ENCODE measurements at places on chromosomes 6 and 20.

DNA sequence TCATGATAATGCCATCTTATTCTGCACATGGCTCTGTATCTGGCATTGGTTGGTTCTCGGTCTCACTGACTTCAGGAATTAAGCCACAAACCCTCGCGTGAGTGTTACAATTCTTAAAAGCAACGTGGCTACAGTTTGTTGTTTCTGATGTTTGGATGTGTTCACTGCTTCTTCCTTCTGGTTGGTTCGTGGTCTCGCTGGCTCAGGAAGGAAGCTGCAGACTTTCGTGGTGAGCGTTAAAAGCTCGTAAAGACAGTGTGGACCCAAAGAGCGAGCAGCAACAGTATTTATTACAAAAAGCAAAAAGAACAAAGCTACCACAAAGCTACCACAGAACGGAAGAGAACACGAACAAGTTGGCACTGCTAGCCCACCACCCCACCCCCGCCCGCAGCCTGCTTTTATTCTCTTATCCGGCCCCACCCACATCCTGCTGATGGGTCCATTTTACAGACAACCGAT is 51.1 kb downstream of the MYLIP start:
- no peak for DNase-seq

DNA sequence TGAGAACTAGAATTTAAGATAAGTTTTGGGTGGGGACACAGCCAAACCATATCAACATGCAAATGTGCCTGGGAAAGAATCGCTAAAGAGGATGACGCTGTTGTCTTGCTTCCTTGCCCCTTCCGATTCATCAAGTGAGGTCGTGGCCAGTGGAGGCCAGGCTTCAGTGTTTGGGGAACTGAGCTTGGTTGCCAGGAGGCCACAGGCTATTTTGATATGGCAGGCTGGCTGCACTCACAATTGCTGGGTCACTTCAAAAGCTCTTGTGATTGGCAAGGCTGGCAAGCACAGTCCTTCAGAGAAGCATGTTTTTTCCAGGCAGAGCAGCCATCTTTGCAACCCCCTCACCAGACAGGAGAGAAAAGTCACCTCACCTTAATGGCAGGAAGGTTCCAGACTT is 45.8 kb downstream of the SAMD5 start:
- no peak for DNase-seq

GRCh38 chr6:133286765-133287164 is 45.6 kb downstream of the EYA4 start:
- DNase-seq: no peak

DNA sequence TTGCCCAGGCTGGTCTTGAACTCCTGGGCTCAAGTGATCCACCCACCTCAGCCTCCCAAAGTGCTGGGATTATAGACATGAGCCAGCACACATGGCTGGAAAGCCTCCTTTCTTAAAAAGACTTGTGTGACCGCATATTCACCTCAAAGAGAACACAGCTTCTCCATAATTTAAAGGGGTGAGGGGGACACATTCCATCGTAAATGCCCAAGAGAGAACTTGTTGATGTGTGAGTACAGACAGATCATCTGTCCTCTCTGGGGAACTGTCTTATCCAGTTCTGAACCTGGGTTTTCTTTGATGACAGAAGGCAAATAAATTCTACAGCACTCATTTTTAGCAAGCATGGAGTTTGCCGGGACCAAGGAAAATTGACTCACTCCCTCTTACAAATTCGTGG is 47.2 kb downstream of the NFATC2 start:
- DNase-seq: no peak

DNA sequence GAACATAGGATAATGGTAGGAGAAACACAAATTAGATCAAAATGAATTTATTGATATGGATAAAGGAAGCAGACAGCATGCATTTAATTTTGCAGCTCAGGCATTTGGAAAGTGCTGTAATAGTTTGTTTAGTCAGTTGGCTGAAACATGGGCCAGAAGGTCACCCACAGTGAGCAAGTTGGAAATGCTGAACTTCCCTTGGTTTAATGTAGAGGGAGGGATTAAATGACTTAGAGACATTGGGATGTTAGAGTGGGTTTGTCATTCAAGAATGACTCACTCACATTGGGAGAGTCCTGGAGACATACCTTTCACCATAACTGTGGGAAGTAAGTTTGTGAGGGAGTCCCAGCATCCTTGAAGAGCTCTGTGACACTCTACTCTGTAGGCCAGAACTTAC is 231.5 kb upstream of the PLCB4 start:
- no peak for DNase-seq

- DNase-seq: no peak
These were observed 228.6 kb downstream of the KCNQ5 start for GRCh38 chr6:72850469-72850868.

DNA sequence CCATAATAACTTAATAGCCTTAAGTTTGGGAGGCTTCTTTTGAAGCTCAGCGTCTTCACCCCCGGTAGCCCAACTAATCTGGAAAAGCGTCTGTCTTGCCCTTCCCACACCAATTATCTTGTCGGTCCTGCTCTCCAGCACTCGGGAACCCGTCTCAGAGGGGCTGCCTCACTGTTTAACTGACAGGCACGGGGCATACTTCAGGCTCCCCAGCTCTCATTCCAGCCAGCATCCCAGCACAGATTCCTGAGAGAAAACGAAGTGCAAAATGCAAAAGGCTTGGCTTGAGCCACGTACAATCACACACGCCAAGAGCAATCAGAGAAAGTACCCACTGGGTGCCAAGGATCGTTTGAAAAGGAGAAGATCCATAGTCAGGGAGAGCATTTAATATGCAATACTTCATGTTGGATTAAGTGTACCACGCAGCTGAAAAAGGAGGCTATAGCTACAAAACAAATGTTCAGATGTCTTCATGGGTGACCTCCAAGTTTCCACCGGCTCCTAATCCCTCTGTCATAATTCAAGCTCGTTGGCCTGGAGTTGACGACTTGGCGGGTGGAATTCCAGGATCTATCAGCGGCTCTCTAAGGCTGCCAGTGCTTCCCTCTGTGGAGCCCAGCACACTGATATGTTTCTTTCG is 53.7 kb upstream of the STX16 start:
- DNase-seq: no peak

GRCh38 chr6:163335671-163336545 is 78.6 kb upstream of the QKI start:
- DNase-seq: no peak

DNA sequence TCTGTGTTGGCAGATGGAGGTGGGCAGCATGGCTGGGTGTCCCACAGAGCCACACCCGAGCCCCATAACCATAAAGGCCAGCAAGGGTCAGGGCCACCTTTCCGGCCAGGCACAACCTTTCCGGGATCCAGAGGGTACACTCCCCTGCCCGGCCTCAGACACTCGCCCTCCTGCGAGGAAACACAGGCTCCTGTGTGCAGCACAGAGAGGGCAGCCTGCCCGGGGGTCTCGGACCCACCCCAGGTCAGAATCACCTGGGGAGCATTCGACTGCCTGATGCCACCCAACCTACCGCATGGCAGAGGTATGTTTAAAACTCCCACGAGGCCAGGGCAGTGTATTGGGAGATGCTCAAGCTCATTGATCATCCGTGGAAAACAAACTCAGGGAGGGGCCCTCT is 260.3 kb downstream of the TAF4 start:
- no peak for DNase-seq

DNA sequence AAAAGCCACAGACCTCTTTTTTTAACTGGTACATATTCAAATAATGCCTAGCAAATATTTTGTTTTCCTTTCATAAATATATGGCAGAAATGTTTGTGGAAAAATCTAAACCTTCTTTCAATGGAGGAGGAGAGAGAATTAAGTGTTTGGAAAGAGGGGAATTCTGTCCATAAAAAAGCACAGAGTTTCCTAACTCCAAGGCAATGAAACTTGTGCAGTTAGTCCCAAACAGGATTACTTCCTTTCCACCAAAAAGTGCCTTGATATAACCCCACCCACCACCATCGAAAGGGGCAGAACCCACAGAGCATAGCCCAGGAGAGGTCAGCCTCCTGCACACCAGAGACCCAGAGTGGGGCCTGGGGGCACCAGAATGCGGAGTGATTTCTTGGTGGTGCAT is 106.3 kb downstream of the OGFRL1 start:
- DNase-seq: no peak

DNA sequence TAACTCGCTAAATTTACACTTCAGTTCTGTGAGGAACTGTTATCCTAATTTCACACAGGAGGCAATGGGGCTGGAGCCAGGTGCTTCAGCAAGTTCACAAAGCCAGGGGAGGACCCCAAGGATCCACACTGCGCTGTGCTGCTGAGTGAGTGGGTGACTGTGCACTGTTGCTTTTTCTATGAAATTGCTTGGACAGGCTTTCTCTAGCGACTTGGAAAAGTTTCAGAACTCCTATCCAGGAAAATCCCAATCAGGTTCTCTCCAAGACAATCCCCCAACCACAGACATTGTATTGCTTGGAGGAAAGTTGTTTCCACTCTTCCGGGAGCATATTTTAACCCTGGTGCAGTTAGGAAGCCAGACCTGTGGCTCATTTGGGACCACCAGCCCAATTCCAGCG is 175.9 kb upstream of the CST7 start:
- no peak for DNase-seq

GRCh38 chr20:53129563-53129962 is 157.4 kb downstream of the TSHZ2 start:
- no peak for DNase-seq

DNA sequence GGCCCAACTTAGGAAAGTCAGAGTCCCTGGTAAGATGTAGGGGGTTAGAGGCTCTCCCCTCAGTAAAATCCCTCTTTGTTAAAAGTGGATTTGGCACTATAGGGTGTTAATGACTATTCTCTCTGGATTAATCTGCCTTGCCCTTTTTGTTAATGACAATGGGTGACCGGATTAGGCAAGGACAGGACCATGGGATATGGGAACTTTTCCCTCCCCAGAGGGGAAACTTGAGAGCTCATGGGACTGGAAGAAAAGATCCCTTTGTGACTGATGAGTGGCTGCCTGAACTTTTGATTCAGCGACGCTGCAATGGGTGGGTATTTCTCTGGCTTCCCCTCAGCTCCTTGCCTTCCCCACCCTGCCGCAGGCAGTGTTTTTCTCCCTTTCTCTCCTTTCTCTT is 12.2 kb upstream of the TAAR9 start:
- DNase-seq: no peak

- no peak for DNase-seq
These were observed 32.0 kb upstream of the KATNA1 start for GRCh38 chr6:149680503-149680902.

- no peak for DNase-seq
These were observed 2.7 kb downstream of the FBXO9 start for GRCh38 chr6:53067849-53068361.

- DNase-seq: no peak
These were observed 224.8 kb upstream of the CDH4 start for GRCh38 chr20:61027218-61027617.

- DNase-seq: no peak
These were observed 9.6 kb downstream of the SRC start for GRCh38 chr20:37355252-37356180.

DNA sequence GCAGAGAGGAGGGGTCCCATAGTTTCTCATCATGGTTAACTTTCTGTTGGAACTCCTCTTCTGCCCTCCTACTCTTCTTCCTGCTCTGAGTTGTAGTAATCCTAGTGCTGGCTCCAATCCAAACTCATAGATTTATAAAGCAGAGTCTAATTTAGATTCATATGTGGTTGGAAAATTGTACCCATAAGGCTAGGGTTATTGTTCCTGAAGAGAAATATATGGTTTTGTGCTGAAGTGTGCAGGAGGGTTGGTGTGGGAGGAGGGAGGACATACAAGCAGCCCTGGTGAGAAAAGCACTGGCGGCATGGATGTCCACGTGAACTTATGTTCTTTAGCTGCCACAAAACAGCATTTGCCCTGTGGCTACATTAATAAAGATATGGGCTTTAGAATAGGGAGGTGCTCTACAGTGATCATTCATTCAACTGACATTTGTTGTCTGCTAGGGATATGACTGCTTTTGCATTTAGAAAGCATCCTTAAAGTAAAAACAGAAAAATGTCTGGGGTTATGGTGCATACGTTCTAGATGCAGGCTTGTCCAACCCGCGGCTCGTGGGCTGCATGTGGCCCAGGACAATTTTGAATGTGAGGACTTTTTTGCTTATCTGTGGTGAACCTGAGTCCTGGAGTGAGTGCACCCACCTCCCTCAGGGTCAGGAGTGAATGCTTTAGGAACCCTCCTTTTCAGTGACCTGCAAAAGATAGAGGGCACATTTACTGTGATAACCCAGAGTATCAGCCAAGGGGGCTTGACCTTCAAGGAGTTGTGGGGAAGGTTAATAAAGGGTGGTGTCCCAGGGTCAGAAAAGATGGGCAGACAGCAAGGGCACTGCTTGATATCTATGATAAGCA is 4.1 kb downstream of the HLA-A start:
- DNase-seq: no peak

- no peak for DNase-seq
These were observed 294.6 kb downstream of the CDH26 start for GRCh38 chr20:60252866-60253265.

DNA sequence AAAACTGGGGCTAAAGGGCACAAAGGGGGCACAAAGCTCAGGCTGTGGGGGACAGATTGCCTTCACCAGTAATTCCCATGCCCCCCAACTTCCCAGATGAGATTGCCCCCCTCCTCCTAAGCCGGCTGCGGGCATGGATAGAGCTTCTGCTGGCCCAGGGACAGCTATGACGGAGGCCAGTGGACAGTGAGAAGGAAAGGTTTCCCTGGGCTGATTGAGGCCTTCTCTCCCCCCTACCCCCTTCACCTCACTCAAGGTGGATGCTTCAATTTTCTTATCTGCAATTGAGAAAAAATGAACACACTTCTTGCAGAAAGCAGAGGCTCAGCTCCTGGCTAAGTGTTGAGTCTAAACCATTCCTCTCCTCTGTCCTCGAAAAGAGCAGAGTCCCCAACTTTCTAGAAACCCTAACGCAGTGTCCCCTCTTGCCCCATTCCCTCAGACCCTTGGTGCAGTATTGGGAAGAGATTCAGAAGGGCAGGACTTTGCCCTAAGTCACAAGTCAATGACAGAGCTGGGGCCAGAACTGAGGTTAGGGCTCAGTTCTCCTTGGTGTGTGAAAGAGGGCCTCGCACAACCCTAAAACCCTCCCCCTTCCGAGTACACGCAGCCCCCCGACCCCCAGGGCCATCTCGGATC is 808 bp downstream of the SDC4 start:
- DNase-seq: no peak

- no peak for DNase-seq
These were observed 9.9 kb downstream of the NR2E1 start for GRCh38 chr6:108175592-108176279.

- no peak for DNase-seq
These were observed 8.3 kb upstream of the SCML4 start for GRCh38 chr6:107832151-107833056.

- no peak for DNase-seq
These were observed 188.8 kb downstream of the TASP1 start for GRCh38 chr20:13449868-13450434.

GRCh38 chr6:89372506-89372901 is 20.0 kb upstream of the UBE2J1 start:
- DNase-seq: no peak

DNA sequence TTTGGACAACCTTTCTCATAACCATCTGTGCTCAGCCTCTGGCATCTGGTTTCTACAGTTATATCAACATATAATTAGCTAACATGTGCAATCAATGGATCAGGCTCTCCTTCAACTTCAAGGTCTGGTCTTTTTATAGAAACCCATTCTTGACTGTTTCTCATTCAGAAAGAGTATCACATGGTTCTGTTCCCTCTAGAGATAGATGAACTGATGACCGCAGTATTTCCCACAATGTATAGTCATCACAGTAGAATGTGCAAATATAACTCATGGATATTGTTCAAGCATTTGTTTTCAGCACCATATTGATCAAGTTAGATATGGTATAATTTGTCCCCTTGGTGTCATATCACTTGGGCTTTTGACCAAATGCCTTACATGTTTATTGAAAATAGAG is 656.2 kb downstream of the FRK start:
- no peak for DNase-seq

Data from iPS DF 6.9 (cell line).